Adipocyte (in vitro differentiated cells): ENCODE measurements at places on chromosomes 4 and X.

- DNase-seq: peak; percentile 76
Measured at GRCh38 chrX:152632445-152633097, 5.1 kb upstream of the GABRQ start.

DNA sequence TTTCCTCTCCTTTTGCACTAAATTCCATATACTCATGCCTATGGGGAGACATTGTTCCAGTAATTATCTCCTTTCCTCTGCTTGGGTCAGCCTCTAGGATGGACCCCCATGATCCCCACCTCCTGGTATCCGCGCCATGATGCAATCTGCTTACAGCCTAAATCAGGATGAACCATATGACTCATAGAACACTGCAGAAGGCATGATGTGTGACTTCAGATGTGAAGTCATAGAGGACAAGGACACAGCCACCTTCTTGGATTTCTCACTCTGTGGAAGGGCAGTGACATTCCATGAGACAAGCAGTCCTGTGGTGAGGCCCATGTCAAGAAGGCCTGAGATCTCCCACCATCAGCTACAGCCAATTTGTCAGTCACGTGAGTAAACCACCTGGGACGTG, 9.0 kb upstream of the TMEM144 start:
- DNase-seq: no peak

DNA sequence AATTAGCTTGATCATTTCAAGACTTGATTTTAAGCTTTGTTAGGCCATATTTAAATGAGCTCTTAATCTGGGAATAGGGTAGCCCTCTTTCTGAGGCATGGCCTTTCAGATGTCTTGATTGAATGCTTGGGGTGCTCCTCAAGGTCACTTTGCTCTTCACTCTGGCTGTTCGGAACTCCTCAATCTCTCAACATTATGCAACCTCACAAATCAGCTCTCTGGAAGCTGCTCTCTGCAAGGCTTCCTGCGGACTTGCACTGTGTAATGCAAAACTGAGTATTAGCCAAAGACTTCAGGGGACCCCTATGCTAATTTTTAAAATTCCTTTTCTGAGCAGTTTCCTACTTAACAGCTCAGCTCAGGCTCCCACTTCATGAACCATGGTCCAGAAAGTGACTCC, 398.3 kb downstream of the PRDM5 start:
- no peak for DNase-seq

GRCh38 chr4:5477613-5478012, 230.7 kb downstream of the EVC2 start:
- no peak for DNase-seq

- no peak for DNase-seq
Measured at GRCh38 chr4:23015821-23016220, 323.1 kb downstream of the GBA3 start.

DNA sequence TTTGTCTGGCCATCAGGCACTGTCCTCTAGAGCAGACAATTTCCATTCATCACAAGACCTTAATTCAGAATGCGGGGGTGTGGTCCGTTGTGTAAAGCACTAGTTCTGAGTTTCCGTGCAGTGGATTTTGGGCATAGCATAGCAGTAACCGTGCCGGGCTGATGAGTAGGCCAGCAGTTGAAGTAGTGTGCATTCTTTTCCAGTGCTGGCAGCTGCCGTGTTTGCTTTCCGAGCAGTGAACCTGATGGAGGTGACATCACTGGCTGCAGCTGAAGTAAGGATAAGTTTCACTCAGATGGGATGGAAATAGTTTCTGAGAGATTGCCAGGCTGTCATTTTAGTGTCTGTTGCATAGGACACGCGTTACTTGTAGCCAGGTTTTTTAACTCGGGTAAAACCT, 107.0 kb upstream of the STIM2 start:
- peak; percentile 78 for DNase-seq

- peak; percentile 55 for DNase-seq
Measured at GRCh38 chr4:176377780-176378179, 58.0 kb downstream of the SPCS3 start.

GRCh38 chrX:45424326-45424725, 223.7 kb upstream of the DIPK2B start:
- DNase-seq: no peak

DNA sequence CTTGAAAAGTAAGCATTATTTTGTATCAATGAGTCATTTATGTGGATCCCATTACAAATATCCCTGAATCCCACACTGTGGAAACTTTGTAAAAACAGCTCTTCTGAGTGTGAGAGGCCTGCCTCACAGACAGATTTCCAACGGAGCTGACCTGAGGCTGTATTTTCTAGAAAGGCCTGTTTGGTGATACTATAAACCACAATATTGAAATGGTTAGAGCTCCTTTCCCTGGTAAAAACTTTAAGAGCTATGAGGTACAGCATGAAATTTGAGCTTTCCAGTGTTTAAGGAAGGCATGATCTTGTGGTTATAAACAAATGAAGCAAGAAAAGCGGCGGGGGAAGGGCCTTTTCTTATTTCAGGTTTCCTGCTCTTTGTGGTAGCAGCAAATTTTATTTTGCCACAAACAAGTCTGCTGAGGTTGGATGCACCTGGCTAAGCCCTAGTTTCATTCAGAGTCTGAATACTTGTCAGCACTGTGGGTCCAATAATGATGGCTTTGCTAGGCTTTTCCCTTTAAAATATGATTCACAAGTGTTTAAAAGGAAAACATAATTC, 86.8 kb upstream of the ETNPPL start:
- peak; percentile 68 for DNase-seq
